ENCODE measurements at places on chromosomes 5 and 9.

DNA sequence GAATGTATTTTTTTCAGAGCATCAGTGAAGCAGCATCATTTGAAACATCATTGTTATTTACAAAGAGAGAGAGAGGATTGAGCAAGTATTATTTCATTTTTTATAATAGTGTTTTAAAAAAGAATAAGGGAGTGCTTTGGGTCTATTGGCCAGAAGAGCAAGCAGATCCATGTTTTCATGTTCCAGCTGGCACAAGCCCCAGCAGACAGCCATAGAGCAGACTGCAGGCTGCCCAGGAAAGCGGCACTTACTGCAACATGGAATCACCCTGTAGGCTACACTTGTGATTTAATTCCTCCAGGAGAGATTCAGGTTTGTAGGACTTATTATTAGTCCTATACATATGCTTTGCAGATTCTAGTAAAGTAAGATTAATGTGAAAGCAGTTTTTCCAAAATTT lies 407.0 kb upstream of the GRAMD2B start:
- no peak for DNase-seq

DNA sequence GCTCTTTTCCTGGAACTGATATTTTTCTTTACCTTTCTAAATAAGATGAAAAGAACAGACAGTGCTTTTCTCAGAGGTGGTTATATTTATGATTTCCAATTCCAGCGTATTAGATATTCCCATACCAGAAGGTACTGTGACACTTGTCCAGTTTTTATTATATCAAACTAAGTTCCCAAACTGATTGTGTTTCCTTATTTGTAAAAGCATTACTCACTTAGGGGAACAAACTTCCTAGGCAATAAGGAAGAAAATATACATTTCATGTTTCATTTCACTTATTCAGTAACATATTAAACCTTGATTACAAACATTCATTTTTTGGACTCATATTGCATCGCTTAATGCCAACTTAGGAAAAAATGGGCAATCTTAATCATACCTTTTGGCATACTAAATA lies 1480.0 kb upstream of the NUDT12 start:
- no peak for DNase-seq

DNA sequence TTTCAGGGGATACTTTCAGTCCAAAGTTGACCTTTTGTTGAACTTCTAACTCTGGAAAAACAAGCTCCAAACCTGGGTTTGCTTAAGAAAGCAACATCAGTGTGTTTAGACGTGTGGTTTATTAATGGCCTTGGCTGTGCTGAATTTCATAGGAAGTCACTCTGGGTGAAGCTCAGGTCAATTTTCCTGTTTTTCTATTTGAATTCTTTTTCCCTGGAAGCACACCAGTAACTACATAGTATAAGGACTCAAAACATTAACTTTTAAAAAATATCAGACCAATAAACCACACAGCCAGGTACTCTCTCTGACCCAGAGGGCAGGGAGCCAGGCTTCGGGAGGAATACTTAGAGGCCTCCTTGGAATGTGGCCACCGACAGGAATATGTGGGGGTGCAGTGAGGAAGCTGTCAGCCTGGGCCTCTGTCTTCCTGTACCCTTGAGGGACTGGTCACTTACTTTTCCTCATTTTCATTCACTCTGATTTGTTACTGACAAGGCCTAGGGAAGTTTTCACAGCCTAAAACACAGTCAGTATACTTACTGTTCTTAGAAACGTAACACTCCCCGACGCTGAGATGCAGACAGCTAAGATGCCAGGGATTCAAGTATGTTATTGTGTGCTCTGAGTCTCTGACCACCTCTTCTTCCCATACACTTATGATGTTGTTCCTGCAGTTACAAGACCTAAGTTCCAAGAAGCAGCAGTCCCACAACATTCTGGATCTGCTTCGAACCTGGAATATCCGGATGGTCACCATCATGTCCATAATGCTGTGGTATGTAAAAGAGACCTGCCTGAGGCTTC lies 18.9 kb downstream of the SLC22A5 start:
- DNase-seq: no peak

DNA sequence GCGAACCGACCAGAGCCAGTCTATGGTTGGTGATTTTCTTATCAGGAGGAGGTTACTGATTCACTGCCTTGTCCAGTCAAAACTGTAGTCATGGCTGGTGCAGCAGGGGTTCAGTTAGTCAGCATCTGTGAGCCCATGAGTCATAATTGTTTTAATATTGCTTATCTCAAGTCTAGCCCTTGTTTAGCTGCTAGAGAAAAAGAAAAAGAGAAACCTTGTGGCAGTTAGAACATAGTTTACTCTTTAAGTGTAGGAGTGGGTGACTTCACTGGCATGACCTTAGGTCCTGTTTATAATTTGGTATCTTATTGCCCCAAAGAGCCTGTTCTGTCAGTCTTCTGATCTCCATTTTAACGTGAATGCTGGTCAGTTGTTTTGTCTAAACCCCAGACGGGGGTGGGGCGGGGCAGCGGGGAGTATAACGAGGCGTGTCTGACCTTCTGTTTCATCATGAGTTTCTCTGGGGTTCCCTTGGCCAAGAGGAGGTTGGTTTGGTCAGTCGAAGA lies 76.9 kb upstream of the NFIL3 start:
- peak; percentile 75 for DNase-seq

Measured in AG20443 (cell line).